NCI-H1436 treated with DMSO at 0.1 percent for 48 hours (cell line): ENCODE measurements at places on chromosomes 16 and 17.

GRCh38 chr17:81440511-81441244 lies 45.4 kb downstream of the BAHCC1 start:
- DNase-seq: no peak

DNA sequence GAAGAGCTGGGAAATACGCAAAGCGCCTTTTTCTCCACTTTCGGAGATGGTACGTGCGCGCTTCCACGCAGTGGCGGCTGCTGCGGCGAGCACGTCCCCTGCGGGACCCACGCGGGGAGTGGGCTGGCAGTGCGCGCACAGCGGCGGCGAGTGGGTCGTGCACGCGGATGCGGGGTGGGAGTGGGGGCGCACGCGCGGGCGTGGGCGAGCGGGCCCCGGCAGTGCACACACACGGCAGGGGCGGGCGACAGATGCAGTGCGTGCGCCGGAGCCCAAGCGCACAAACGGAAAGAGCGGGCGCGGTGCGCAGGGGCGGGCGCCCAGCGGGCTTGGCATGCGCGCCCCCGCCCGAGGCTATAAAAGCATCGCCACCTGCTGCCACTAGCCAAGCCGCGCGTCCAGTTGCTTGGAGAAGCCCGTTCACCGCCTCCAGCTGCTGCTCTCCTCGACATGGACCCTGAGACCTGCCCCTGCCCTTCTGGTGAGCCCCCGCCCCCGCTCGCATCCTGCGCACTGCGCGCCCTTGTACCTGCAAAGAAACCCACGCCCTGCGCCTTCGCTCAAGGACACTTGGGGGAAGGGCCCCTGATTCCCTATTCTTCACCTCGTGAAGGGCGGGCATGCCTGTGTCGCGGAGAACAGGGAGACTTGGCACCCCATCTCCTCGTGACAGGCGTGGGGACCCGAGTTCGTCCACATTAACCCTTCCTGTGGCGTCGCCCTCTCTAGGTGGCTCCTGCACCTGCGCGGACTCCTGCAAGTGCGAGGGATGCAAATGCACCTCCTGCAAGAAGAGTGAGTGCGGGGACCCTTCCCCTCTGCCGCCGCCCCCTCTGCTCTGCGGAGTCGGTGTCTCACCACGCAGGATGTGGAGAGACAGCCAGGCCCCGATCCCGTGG lies at the start of gene MT3:
Gene MT3 (plus strand): TSS at position 388 of the 899 bp plus-strand sequence. CDS start 63 bp downstream, at position 451.
- DNase-seq: no peak

DNA sequence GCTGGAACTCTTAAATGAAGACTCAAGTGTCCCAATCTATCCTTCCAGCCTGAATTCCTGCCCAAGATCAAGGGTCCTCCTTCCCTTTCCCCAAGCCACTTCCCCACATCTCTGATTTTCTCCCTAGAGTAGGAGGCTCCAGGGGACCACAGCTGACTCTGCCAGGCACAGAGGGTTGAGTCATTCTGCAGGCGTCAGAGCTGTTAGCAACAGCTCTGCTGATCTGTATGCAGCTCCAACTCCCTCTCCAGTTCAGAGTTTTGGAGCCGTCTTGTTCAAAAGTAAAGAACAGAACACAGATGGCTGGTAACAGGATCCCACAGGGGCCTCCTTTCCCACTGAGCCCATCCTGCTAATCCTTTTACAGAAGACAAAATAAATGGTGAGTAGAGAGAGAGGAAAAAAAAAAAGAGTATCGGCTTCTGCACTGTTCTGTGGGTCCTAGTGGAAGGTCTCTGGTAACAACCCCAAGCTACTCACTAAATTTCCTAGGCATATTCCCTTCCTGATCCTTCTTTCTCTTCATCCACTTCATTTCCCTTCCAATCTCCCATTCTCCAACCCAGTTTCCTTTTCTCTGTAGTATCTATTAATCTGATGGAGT lies 13.4 kb upstream of the TAOK1 start:
- DNase-seq: no peak

- DNase-seq: no peak
Measured at GRCh38 chr16:89120921-89121351, 27.3 kb downstream of the ACSF3 start.

- DNase-seq: peak; percentile 18
Measured at GRCh38 chr17:80789356-80789902, 202.2 kb upstream of the CHMP6 start.

DNA sequence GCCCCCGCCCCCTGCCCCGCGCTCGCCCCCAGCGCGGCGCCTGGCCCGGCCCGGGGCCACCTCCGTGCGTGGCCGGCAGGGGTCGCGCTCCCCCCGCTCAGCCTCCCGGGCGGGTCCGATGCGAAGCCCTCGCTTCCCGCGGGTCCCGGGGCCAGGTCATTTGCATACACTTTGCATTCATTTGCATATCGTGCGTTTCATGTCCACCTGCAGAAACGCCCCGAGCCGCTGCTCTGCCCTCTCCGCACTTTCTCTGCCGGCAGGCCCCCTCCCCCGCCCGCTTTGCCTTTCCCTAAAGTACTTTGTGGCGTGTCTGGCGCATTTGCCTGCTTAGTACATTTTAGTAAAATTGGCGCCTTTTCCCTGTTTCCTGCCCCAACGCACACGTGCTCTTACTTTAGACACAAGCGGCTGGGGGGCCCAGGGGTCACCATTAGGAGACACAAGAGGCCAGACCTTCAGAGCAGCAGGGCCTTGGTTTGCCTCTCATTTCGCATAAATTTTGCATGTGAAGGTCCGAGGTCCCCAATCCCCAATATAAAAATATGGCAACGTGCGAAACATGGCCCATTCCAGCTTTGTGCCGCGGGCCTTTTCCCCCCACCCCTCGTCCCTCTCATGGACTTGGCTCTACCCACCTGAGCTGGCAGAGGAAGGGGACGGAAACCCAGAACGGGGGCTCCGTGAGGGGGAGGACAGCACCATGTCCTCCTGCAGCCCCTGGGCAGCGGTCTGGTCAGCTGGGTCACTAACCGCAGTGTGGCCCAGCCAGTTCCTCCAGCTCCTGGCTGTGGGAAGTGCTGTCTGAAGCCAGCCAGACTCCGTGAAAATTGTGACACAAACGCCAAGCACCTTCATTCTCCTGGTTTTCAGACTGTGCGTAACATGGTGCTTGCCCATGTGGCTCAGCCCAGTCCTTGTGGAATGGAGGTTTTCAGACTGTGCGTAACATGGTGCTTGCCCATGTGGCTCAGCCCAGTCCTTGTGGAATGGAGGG lies 34.8 kb downstream of the CBFA2T3 start:
- DNase-seq: no peak

DNA sequence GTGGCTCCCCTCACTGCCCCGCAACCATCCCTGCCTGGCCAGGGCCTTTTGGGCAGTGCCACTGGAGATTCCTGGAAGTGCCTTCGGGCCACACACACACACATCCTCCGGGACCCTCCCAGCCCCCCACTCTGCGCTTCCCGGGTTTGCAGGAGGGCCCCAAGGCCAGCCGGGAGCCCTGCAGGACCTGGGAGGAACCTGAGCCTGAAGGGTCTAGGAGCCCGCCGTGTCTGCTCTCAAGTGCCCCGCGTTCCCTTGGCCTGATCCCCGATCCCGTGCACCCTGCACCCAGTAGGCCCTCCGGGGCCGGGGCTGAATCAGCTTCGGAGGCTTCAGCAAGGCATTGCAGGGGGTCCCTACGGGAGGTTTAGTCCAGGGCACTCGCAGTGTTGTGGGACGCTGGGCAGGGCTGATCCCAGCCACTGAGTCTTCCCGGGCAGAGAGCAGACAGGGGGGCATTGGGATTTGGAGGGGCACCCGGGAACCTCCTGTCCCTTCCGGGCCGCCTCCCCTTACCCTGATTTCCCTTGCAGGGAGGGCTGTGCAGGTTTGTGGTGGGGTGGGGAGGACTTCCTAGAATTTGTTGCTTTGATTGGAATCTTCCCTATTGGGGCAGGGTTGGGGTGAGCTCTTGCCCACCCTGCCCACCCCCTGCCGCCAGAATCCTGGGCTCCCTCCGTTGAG lies 36.9 kb downstream of the TMEM235 start:
- DNase-seq: no peak

GRCh38 chr17:79987935-79988184 lies 47.8 kb downstream of the TBC1D16 start:
- no peak for DNase-seq

DNA sequence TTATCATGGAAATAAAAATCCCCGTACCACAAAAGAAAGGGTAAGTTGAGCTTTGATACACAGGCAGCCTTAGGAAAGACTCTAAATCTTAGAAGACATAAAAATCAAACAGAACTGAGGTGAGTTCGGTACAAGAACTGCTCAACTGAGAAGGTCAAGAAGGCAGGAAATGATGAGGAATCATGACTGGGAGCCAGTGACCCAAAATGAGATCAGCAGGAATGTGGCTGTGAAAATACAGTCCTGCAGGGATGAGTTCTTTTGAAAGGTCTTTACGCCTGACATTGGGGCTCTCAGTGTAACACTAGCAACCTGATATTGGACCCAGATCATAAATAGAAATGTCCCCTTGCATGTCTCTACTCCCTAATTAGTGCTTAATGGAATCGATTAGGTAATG lies 56.3 kb upstream of the CDH11 start:
- DNase-seq: no peak

GRCh38 chr17:32792207-32792606 lies 84.7 kb downstream of the MYO1D start:
- no peak for DNase-seq

DNA sequence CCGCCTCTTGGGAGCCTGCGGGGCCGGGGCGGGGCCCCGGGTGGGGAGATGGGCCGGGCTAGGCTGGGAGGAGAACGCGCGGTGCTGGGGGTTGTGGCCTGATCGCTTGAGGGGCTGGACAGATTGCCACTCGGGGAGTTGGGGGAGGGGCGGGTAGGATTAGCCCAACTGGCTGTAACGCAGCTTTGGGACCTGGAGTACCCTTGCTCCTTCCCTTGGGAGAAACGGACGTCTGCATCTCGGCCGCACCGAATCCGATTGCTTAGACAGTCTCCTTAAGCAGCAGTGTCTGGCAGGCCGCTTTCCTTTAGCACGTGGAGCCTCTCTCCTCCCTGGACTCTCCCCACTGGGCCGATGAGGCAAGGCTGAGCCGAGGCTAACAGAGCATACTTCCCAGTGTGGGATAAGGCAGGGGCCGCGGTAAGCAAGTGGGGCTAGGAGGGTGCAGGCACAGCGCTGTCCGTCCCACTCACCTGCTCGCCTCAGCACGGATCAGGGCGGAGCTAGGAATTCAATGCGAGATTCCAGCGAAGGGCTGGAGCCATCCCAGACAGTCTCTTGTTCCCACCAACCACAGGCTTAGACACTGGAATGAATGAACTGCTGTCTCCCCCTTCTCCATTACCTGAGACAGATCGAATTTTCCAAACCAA lies 540 bp upstream of the ACLY start:
- DNase-seq: no peak

DNA sequence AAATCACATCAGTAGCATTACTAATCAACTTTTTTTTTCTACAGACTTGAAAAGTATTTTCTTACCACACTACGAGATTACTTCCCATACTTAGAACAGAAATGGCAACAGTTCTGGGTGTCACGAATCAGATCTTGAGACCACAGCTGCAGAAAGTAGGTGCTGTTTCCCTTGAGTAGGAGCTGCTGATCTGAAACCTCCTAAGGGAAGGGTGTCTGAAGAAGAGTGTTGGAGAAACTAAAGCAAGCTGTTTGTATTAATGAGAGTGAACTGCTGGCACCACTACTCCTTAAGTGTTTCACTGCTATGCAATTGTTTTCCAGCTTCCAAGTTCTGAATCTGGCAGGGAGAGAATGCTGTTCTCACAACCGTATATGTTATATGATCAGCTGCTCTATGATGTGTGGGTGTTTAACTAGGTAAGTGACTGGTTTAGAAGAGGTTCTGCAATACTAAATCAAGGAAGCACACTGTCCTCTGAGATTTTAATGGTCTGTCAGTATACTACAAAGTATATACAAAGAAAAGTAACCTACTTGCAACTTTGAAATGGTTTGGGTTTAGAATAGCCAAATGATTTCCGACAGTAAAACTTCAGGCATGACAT lies 3.3 kb downstream of the ZNF652 start:
- DNase-seq: no peak

DNA sequence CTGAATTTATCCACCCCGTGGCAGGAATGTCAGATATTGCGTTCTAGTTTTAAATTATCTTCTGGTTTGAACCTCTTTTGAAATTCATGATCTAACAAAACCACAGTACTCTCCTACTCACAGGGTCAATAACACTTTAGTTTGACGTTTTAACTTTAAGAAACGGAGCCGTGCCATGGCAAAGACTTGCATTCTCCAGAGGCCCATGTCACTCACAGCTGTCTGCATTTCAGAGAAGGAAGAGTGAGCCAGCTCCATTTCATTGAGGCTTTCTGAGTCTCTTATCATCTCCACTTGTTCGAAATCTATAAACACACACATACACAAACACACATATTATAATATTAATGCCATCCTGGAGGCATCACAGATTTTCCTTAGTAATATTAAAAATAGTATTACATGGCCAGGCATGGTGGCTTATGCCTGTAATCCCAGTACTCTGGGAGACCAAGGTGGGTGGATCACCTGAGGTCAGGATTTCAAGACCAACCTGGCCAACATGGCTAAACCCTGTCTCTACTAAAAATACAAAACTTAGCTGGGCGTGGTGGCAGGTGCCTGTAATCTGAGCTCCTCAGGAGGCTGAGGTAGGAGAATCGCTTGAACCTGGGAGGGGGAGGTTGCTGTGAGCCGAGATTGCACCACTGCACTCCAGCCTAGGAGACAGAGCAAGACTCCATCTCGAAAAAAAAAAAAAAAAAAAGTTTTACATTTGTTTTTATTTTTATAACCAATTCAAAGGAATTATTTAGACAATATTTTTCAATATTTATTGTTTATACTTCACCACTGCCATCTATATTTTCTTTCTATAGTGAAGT lies 35.6 kb downstream of the ABCA6 start:
- no peak for DNase-seq

DNA sequence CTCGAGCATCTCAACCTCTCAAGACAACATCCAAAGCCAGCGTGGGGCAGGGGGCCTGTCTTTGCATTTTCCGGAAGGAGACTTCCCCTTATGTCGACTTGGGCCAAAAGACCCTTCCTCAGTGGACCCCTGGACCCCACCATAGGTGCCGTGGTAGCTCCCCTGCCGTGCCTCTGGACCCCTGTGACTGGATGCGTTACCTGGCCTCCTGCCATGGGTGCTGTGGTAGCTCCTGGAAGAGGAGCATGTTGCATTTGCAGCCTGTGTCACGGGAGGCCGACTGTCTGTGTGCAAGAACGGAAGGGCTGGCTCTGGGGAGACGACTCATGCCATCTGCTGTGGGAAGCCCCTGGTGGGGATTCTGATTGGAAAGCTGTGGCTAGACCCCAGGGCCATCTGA lies 130.1 kb downstream of the FOXL1 start:
- no peak for DNase-seq

DNA sequence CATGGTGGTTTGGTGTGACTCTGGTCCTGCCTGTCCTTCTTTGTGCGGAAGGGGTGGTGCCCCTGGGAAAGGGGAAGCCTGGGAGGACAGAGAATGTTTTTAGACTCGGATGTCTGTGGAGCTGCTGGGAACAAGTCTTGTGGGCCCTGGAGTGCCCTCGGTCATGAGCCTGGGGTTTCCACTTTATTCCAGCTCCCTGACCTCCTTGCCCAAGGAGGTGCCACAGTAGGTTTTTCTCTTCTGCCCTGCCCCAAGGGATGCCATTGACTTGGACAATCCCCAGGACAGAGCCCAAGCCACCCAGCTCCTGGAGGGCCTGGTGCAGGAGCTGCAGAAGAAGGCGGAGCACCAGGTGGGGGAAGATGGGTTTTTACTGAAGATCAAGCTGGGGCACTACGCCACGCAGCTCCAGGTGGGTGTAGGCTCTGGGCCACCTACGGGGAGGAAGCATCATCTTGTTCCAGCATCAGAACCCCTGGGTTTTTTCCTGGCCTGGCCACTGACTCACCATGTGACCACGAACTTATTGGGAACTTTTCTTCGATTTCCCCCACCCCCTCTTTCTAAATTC lies 1.4 kb downstream of the STAT5A start:
- no peak for DNase-seq
